ENCODE measurements at places on chromosomes 6 and 20. TPM values are rescaled to one million over a fixed set of nuclear protein-coding genes. Genes with fewer than 3 reads are reported as not detected.

HNF4A gene
- total RNA-seq, result not detected

CTAGE9 gene
- not detected for total RNA-seq

RAMACL gene
- total RNA-seq, result 0.24 TPM

SLC17A3 gene
- not detected for total RNA-seq

DNA sequence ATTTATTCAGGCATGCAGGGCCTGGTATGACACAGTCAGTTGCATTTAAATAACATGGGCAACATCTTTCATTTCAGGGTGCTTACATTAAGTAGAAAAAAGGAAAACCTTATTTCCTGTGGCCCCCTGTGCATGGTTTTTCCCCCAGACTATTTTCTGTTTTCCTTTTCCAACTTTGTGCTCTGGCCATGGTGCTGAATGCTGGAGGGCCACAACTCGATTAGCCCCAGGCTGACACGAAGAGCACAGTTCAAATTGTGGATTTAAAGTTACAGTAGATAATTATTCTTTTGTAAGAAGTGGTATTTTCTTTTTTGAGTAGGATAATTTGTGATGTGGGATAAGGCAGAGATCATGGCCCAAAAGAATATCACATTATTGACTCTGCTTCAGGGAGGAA, 332.0 kb downstream of the HAO1 start:
- H3K27me3 ChIP-seq, result no peaks in the 10 kb centered on the region
- H3K4me3 ChIP-seq, result no peak overlapping the region
- no peak overlapping the region for H3K27ac ChIP-seq
- no peaks in the 10 kb centered on the region for H3K4me1 ChIP-seq
- no peak for DNase-seq

DNA sequence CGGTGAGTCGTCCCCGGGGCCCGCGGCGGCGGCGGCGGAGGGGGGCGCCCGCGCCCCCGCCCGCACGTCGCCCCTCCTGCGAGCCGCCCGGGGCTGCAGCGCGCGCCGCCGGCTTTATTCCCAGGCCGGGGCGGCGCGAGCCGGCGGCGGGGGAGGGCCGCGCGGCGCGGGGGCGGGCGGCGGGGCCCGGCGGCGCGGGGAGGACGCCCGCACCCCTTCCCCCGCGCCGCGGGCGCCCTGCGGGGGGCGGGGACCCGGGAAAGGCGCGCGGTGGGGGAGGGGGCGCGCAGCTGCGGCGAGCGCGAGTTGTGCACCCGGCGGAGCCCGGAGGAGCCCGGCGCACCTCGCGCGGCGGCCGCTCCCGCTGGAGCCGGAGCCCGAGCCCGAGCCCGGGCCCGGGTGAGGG, 646 bp downstream of the HMGA1 start:
- DNase-seq, result no peak

- no peaks in the 10 kb centered on the region for H3K27me3 ChIP-seq
- DNase-seq, result no peak
- no peaks in the 10 kb centered on the region for H3K36me3 ChIP-seq
- H3K4me1 ChIP-seq, result peaks cover 37% of the 10 kb centered on the region
- H3K27ac ChIP-seq, result no peak overlapping the region
- no peak overlapping the region for H3K4me3 ChIP-seq
Measured at GRCh38 chr20:38165966-38166702, 1.1 kb upstream of the TGM2 start.

GRCh38 chr6:134875367-134875766, 74.5 kb downstream of the ALDH8A1 start:
- no peaks in the 10 kb centered on the region for H3K36me3 ChIP-seq
- H3K4me3 ChIP-seq, result no peak overlapping the region
- H3K27me3 ChIP-seq, result no peaks in the 10 kb centered on the region
- no peak overlapping the region for H3K27ac ChIP-seq
